ENCODE measurements at places on chromosomes 1 and 21.

DNA sequence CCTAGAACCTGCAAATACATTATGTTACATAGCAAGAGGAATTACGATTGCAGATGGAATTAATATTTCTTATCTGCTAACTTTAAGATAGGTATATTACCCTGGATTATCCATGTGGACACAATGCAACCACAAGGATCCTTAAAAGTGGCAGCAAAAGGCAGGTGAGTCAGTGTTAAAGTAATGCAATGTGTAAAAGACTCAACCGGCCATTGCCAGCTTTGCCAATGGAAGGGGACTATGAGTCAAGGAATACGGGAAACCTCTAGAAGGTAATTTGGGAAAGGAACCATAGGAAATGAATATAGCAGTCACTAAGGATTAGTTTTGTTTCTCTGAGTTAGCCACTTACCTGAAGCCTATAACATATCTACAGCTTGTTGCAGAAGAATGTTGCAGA lies 692.1 kb upstream of the ZP4 start:
- no peak for DNase-seq

- DNase-seq = no peak
Measured at GRCh38 chr1:169624122-169624521, 5.8 kb downstream of the SELP start.

GRCh38 chr1:91891454-91891853 lies 5.5 kb upstream of the TGFBR3 start:
- DNase-seq = no peak

- no peak for DNase-seq
Measured at GRCh38 chr1:168428063-168428731, 115.6 kb downstream of the XCL2 start.

DNA sequence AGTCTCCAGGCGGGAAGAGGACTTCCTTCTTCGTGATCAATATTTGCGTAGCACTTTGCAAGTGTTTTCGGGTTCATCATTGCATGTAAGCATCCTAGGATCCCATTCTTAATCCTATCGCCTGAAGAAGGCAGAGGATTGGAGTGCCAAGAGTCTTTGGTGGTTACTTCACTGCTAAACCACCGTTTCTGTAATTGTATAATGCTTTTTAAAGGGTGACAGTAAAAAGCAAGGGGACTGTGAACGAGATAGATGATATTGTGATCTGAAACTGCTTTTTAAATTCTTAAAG lies 345 bp upstream of the ALDH9A1 start:
- DNase-seq = no peak

GRCh38 chr21:43275421-43276211 lies 106.8 kb downstream of the CRYAA start:
- DNase-seq = no peak

DNA sequence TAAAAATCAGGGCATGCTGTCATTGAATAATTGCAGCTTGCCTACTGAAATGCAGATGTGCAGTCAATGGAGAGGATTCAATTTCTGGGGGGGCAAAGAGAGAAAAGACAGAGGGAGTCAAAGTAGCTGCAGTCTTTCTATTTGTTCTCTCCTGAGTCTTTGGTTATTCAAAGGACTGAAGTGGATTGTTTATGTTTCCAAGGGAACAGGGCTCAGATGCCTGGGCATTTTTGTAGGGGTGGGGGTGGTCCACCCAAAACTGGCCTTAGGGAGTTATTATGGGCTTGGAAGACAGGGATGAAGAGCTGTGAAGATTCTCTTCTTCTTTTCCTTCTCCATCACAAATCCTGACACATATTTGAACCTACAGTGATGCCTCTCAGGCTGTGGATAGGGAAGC lies 408.8 kb upstream of the DAB1 start:
- DNase-seq = no peak

DNA sequence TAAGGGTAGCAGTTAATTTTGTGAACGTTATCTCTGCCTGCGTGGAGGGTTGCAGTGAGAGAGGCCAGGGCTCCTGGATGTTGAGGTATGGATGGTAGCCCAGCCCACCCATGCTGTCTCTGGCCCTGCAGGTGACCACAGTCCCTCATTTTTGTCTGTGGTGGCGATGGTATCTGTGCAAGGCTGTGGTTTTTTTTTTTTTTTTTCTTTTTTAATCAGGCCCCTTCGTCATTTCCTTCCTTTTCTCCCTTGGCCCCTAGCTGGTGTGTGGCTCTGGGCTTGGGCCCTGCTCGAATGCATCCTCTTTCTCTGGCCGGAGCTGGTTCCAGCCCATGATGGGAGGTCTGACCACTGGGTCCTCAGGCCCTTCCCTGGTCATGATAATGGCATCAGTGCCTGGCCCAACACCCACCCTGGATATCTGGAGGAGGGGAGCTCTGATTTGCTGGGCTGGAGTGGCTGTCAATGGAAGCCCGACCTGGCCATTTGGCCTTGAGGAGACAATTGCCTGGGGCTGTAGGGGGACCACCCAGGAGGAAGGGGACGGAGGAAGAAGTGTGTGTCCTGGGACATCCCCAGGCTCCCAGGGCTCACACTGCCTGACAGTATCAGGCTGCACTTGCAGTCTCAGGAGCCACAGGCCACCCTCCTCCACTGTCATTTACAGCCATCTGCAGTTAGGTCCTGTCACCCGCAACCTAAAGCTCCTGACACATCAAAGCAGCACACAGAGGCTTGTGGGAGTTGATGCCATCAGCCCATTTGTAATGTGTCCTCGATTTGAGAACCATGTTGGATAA lies 8.1 kb upstream of the RNF187 start:
- no peak for DNase-seq

DNA sequence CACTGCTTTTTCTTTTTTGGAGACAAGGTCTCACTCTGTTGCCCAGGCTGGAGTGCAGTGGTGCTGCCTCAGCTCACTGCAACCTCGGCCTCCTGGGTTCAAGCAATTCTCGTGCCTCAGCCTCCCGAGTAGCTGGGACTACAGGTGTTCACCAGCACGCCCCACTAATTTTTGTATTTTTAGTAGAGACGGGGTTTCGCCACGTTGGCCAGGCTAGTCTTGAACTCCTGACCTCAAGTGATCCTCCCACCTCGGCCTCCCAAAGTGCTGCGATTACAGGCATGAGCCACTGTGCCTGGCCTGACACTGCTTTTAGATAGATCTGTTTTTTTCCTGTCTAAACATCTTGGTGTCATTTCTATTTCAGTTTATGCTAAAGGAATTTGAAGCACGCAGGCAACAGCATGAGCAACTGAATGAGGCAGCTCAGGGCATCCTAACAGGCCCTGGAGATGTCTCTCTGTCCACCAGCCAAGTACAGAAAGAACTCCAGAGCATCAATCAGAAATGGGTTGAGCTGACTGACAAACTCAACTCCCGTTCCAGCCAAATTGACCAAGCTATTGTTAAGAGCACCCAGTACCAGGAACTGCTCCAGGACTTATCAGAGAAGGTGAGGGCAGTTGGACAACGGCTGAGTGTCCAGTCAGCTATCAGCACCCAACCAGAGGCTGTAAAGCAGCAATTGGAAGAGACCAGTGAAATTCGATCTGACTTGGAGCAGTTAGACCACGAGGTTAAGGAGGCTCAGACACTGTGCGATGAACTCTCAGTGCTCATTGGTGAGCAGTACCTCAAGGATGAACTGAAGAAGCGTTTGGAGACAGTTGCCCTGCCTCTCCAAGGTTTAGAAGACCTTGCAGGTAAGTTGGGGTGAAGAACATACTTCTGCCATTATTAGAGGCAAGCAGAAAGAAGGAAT lies 106.1 kb upstream of the BMP8A start:
- no peak for DNase-seq

GRCh38 chr1:34900775-34901502 lies 28.5 kb downstream of the DLGAP3 start:
- no peak for DNase-seq

DNA sequence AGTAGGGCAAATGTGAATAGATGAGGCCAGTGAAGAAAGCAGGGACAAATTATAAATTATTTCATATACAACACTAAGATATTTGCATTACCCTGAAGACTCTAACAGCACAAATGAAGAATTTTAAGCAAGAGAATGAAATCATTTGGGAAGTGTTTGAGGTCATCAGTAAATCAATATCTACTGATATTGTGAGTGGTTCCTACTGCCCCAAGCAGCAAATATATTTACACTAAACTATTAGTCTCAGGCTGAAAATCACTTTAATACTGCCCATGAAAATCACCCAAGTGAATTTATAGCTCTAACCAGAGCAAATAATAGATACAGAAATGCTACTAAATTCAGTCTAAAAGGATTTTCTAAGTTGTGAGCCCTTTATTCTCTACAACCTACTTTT lies 163.6 kb downstream of the KCNT2 start:
- no peak for DNase-seq

GRCh38 chr1:205488074-205488723 lies 16.3 kb upstream of the CDK18 start:
- DNase-seq = no peak

GRCh38 chr1:165734906-165735305 lies 33.8 kb downstream of the TMCO1 start:
- DNase-seq = no peak

- peak; percentile 81 for DNase-seq
Measured at GRCh38 chr1:37793773-37794371, at the start of gene MANEAL. TSS of gene MANEAL (plus strand) at chr1:37793847. CDS start at chr1:37794183, 336 bp downstream.

GRCh38 chr1:233885196-233885920 lies 19.1 kb upstream of the SLC35F3 start:
- no peak for DNase-seq

DNA sequence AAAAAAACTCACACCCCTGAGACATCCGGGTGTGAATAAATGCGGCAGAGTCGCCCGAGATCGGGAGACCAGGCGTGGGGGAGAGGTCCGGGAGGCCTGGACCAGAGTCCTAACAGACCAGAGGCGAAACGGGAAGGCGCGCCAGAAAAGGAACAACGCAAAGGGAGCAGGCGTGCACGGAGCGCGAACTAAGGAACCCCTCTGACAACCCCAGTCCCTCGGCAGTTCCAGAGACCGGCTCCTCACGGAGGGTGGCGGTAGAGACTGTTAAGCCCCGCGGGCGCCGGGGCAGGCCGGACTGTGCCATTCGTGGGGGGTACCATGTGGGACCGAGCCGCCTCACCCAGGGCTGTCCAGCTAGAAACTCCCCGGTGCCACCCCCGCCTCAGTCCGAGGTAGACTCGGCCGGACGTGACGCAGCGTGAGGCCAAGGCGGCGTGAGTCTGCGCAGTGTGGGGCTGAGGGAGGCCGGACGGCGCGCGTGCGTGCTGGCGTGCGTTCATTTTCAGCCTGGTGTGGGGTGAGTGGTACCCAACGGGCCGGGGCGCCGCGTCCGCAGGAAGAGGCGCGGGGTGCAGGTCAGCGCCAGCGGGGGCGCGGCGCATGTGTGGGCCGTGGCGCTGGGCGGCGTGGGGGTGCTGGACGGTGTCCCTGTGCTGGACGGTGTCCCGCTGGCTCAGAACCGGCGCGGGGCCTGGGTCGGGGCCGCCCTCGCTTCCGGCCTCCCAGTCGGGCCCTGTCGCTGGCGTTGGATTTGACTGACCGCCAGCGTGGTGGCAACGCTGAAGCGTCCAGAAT lies at the start of gene PARK7:
Gene PARK7 (plus strand): TSS at position 496 of the 798 bp plus-strand sequence. CDS start 1,075 bp downstream, outside the sequence.
- peak; percentile 100 for DNase-seq

DNA sequence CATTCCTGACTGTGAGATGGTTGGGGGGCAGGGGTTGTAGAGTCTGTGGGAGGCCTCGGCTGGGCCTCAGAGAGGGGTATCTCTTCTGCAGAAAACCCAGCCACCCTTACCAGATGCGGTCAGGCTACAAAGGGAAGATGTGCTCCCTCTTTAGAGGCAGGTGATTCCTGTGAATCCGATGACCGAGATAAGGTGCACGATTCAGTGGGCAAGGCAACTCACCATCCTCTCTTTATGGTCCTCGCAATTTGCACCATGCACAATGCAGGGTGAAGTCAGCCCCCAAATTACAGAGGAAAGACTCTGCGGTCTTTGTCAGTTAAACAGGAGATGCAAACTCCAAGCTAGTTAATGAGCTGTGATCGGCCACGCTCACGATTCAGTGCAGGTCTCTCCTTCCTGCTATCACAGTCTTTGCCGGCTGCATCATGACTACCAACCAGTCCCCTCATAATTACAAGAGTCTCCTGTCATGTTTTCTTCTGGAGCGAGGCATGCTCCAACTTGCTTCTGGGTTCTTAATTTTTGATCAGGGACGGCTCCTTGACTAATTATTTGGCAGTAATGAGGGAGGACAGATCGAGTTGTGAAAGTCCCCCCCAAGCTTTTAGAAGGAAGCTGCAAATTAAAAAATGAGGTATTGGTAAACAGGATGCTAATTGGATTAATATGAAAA lies 12.5 kb downstream of the TP73 start:
- peak; percentile 26 for DNase-seq

GRCh38 chr1:20626524-20626923 lies 6.7 kb upstream of the PINK1 start:
- DNase-seq = no peak

DNA sequence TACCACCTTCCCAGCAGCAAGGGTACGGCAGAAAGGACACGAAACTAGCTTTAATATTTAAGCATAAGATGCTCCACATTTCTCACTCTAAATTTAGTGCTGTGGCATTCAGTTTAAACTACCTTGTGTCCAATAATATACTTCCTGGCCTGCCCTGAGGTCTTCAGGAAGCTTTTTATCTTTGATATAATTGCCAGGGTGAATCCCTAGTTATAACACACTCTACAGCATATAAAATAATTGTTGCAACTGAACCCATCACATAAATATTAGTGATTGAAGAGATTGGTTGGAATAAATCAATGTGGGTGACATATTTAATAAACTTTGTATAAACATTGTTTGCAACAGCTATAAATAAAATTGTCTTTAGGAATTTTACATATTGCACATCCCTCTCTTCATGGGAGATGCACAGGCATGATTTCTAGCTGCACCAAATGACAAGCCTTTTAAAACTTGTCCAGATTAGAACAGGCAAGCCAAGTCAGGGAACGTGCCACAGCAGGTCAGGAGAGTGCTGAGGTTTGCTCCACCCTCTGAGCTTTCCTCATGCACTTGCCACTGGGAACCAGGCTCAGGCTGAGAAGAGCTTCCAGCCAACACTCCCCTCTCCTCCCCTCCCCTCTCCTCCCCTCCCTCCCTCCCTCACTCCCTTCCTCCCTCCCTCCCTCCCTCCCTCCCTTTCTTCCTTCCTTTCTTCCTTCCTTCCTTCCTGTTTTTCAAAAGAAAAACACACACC lies 623.2 kb upstream of the PKN2 start:
- DNase-seq = no peak

DNA sequence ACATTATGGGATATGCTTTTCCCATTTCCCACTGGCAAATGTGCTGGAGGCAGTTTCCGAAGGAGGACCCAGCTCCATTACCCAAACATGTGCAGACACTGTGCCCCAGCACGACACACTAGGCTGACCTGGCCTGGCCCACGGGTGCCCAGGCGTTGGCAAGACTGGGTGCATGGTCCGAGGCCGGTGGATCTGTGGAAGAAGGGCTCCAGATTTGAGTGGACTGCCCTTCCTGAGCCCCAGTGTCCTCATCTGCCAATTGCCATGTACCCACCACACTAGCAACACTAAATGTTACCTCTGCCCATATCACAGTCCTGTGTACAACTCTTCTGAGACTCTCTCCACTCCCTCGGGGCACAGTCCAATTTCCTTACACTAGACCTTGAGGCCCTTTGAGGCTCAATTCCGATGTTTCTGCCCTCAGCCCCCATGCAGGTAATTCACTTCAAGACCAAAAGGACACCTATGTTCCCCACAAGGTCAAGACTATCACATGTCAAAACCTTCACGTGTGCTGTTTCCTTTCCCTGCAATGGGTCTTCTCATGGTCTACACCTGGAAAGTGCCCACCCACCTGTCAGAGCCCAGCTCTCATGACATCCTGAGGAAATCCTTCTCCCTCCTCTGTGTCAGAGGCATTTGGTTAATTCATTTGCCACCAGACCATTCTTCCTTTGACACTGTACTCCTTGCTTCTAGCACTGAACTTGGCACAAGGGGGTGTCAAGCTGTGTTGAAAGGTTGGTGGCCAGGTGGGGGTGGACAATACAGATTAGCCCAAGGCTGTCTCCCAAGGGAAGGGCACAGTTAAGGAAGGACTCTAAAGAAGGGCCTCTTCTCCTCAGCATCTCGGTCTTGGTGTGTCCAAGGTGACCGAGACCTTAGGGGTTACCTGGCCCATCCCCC lies 124.9 kb downstream of the DMRTB1 start:
- peak; percentile 49 for DNase-seq

Data from aorta (tissue), 5 donors.